Stimulated activated CD8-positive, alpha-beta memory T cell treated with anti-CD3 and anti-CD28 coated beads, Interleukin-4, amount 100 ng/mL, for 24 hours (primary cell): ENCODE measurements at places on chromosomes 12 and 14.

- peak; percentile 37 for DNase-seq
Observed at GRCh38 chr12:51393676-51394545, 2.7 kb upstream of the GALNT6 start.

DNA sequence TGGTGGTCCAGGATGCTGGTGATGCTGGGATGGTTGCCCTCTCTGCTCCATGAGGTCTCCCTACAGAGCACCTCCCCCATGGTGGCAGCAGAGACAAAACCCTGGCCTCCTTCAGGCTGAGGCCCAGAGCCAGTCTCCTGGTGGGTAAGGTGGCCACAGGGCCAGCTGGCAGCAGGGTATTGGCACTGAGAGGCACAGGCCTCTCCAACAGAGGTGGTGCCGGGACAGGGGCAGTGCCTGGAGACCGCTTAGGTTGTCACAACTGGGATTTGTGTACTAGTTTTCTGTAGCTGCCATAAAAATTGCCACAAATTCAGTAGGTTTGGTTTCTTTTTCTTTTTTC is 6.1 kb upstream of the MTA1 start:
- no peak for DNase-seq

DNA sequence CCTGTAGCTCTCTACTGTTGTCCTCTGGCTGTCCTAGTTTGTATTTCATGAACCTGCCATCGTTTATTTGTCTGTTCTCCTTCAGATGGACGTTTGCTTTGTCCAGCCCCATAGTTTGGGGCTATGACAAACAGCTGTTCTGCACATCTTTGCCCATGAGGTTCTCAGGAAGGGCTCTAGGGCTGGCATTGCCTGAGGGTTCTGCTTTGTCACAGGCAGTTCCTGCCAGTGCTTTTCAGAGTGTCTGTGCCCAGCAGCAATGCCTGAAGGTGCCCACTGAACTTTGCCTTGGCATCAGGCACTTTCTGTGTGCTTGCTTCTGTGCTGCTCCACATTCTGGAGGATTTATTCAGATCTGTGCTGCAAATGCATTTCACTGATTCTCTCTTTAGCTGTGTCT is 361.3 kb downstream of the TMEM121 start:
- no peak for DNase-seq

GRCh38 chr14:72801836-72802587 is 91.9 kb downstream of the DPF3 start:
- DNase-seq = no peak
